ENCODE measurements at places on chromosomes 4 and X. TPM values are rescaled to one million over a fixed set of nuclear protein-coding genes. Genes with fewer than 3 reads are reported as not detected.

The CCDC158 gene
- polyA plus RNA-seq = not detected

The RHOXF2 gene
- not detected for polyA plus RNA-seq

The PCSK1N gene
- polyA plus RNA-seq = 13.1 TPM

The JAKMIP1 gene
- 0.62 TPM for polyA plus RNA-seq

The TLR10 gene
- polyA plus RNA-seq = not detected

The OTUD6A gene
- not detected for polyA plus RNA-seq

The SLITRK4 gene
- polyA plus RNA-seq = 0.06 TPM

The PDLIM5 gene
- polyA plus RNA-seq = 23.7 TPM

The NONO gene
- polyA plus RNA-seq = 111 TPM

The MRPL1 gene
- 38.5 TPM for polyA plus RNA-seq

The CFAP47 gene
- not detected for polyA plus RNA-seq

The JADE1 gene
- polyA plus RNA-seq = 12.3 TPM

The TLR7 gene
- 0.12 TPM for polyA plus RNA-seq

The FRG2 gene
- polyA plus RNA-seq = not detected

The SULT1E1 gene
- 3.2 TPM for polyA plus RNA-seq

The IL15 gene
- polyA plus RNA-seq = 2.4 TPM

The PALLD gene
- 75.9 TPM for polyA plus RNA-seq

The ZNF674 gene
- polyA plus RNA-seq = 0.65 TPM

The MAOA gene
- 47.0 TPM for polyA plus RNA-seq

The TKTL2 gene
- polyA plus RNA-seq = not detected

The GIMD1 gene
- not detected for polyA plus RNA-seq

The CHIC1 gene
- polyA plus RNA-seq = 1.7 TPM

The ARHGAP6 gene
- 3.9 TPM for polyA plus RNA-seq

The ELF2 gene
- polyA plus RNA-seq = 24.3 TPM

The UBE2K gene
- 23.8 TPM for polyA plus RNA-seq

The CCNA2 gene
- polyA plus RNA-seq = 4.8 TPM

The CXCL5 gene
- polyA plus RNA-seq = 4.9 TPM

The SLITRK2 gene
- under 0.01 TPM for polyA plus RNA-seq

The GAR1 gene
- 19.2 TPM for polyA plus RNA-seq

The SPACA5 gene
- not detected for polyA plus RNA-seq

The EDA2R gene
- 0.37 TPM for polyA plus RNA-seq

The GAGE2A gene
- polyA plus RNA-seq = not detected

The ERAS gene
- not detected for polyA plus RNA-seq

The STK32B gene
- polyA plus RNA-seq = 1.5 TPM

The ARR3 gene
- polyA plus RNA-seq = not detected

The YY2 gene
- polyA plus RNA-seq = 0.55 TPM
